ENCODE measurements at places on chromosomes 11 and 22. TPM values are rescaled to one million over a fixed set of nuclear protein-coding genes. Genes with fewer than 3 reads are reported as not detected.

DNA sequence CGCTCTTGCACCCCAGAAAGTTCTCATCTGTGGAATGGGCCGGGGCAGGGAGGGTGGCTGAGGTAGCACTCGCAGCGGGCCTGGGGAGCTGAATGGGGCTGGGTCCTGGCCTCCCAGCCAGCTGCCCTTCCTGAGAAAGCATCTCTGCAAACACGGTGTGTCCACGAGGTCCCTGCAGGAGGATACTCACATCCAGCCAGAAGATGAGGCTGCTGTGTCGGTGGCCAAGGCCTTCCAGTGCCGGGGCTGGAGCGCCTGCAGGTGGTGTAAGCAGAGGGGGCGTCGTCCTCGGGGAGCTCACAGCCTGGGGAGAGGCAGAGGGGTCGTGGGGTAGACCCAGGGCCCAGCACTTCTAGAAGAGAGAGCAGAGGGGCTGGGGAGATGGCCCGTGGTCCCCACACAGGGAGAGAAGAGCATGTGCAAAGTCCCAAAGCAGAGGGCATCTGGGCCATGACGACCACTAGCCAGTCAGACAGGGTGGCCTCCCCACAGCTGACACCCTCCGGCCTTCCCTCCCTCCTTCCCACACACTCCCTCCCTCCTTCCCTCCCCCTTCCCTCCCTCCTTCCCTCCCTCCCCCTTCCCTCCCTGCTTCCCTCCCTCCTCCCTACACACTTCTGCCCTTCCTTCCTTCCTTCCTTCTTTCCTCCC, 97.9 kb downstream of the WNT7B start:
- peaks cover 62% of the 10 kb centered on the region for H3K27me3 ChIP-seq
- H3K4me3 ChIP-seq = no peak overlapping the region
- no peak for DNase-seq
- H3K27ac ChIP-seq = no peak overlapping the region
- H3K4me1 ChIP-seq = peaks cover 7% of the 10 kb centered on the region

DNA sequence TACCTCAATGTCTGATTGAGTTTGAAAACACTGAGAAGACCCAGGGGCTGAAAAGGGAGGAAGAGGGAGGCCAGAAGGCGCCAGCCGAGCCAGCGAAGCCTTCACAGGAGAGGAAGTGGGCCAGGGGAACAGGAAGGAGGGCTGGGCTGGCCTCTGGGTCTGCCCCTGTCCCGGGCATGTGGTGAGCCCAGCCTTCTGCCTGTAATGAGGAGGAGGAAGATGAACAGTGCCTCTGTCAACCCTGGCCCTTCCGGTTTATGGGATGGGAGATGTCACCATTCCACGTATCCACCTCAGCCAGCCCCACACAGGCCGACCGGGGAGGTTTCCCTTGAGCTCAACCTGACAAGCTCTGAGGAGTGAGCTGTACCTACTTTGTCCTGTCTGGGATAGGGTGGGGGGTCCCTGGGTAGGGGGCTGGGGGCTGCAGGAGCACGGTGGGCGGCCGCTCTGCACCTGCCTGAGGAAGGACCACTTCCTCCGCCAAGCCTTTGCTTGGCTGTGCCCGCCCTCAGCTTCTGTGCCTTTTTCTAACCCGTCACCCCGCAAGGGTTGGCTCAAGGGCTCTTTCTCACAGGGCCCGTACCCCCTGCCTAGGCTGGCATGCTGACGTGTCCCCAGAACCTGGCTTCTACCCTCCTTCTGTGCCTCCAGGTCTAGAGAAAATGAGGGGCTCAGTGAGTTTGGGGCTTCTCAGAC, 2.0 kb downstream of the PARVG start:
- no peaks in the 10 kb centered on the region for H3K4me1 ChIP-seq
- H3K4me3 ChIP-seq = no peak overlapping the region
- H3K27ac ChIP-seq = no peak overlapping the region
- H3K36me3 ChIP-seq = no peaks in the 10 kb centered on the region

- H3K36me3 ChIP-seq = no peaks in the 10 kb centered on the region
- no peak overlapping the region for H3K27ac ChIP-seq
- no peak overlapping the region for H3K4me3 ChIP-seq
Observed at GRCh38 chr11:2132246-2132645, 6.9 kb downstream of the IGF2 start.

The SUSD2 gene
- 0.03 TPM for polyA plus RNA-seq

Measured in keratinocyte (primary cell).